ENCODE measurements at places on chromosomes 13 and 19.
A peak's percentile ranks its signal among the peaks of the same experiment; 100 is the strongest.

- no peak for DNase-seq
These were observed 35.9 kb downstream of the RAB20 start for GRCh38 chr13:110525328-110526319.

- no peak for DNase-seq
These were observed 338 bp downstream of the RGCC start for GRCh38 chr13:41457589-41458186.

DNA sequence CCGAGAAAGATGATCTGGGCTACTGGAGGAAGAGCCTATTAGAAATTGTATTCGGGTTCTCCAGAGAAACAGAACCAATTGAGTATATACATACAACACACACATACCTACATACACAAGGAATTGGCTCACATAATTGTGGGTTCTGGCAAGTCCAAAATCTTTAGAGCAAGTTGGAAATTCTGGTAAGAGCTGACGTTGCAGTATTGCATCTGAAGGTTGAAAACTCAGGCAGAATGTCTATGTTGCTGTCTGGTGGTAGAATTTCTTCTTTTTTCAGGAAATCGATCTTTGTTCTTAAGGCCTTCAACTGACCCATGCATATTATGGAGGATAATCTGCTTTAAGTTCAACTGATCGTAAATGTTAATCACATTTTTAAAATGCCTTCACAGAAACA, 15.5 kb upstream of the OLFM4 start:
- DNase-seq: no peak

- DNase-seq: no peak
These were observed 541 bp upstream of the RSPH6A start for GRCh38 chr19:45815481-45816216.

DNA sequence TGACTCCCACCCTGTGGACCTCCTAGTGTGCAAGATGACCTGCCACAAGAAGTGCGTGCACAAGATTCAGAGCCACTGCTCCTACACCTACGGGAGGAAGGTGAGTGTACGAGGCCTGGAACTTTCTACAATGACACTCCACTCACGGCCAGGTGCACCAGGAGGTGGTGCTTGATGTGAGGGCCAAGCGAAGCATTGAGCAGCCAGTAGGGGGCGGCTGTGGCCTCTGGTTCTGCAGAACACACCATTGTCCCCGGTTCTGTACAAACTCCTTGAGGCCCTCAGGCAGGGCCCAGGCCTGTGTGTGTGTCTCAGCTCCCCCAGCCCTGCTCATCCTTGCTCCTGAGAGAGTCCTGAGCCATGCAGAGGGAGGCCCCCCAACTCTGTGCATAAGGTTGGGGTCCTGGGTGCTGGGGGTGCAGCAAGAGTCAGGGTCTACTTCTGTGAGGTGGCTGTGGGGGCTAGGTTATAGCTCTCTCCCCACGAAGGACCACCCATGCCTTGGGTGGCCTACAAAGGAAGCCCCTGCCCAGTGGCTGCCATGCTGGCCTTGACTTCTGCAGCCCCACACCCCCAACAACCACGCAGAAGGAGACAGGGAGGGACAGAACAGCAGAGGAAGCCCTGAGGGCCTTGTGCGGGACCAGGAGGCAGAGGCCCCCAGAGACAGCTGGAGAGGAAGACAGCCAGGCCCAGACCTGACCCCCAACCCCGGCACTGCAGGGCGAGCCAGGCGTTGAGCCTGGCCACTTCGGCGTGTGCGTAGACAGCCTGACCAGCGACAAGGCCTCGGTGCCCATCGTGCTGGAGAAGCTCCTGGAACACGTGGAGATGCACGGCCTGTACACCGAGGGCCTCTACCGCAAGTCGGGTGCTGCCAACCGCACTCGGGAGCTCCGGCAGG, 9.7 kb upstream of the USE1 start:
- peak; percentile 75 for DNase-seq

- DNase-seq: peak; percentile 96
These were observed 46.0 kb downstream of the SAE1 start for GRCh38 chr19:47176627-47177090.

GRCh38 chr19:58338336-58338735, 11.5 kb downstream of the ZSCAN22 start:
- DNase-seq: no peak

GRCh38 chr13:113959198-113959597, 14.7 kb downstream of the C13orf46 start:
- no peak for DNase-seq

- peak; percentile 83 for DNase-seq
These were observed 91.4 kb upstream of the CACNA1A start for GRCh38 chr19:13597640-13598039.

DNA sequence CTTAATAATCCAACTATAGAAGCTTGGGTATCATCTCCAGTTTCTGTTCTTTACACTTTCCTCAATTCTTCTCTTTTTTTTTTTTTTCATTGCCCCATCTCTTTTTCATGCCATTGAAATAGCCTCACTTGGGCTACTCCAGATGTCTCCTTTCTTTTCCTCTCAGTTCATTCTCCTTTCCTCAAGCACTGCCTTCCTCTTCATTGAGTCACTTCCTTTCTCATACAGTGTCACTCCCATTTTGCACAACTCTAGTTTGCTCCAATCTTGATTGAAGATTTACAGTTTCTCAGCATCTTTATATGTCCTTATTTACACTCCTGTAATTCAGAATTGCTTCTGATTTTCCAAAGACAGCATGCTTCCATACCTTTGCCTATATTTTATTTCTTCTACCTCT, 61.3 kb downstream of the IPO5 start:
- DNase-seq: peak; percentile 92

DNA sequence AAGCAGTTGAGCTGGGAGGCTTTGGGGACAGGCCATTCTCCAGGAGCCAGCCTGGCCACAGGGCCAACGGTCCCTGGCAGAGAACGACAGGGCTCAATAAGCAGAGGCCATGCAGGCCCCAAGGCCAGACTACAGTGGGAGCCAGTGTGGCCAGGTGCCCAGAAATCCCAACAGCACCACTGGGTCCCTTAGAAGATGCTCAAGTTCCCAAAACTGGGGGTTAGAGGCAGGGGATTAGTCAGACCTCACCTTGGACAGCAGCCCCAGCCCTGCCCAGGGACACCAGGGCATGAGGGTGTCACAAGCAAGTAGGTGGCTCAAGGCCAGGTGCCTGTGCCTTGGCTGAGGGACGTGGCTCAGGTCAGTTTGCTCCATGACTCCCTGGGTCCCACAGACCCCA, 12.8 kb downstream of the SCGB2B2 start:
- DNase-seq: no peak

DNA sequence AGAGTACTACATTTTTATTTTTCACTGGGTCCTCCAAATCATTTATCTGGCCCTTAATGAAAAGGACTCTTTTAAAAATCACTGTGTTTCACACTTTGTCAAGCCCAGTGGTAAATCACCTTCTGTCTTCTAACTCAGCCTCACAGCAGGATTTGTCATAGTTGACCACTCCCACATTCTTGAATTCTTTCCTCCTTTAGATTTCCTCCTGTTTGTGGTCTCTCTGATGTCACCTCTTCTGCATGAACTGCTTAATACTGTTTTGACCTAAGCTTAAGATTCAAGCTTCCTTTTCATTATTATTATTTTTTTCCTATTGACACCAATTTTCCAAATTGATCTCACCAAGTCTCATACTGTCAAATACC, 899.8 kb upstream of the MIR17HG start:
- DNase-seq: peak; percentile 68

- no peak for DNase-seq
These were observed 148.0 kb downstream of the SIPA1L3 start for GRCh38 chr19:38055010-38055409.

Data from fibroblast of pulmonary artery (primary cell).